ENCODE measurements at places on chromosomes 7 and 10.

GRCh38 chr10:475709-476454, 213.6 kb downstream of the DIP2C start:
- no peak for DNase-seq

DNA sequence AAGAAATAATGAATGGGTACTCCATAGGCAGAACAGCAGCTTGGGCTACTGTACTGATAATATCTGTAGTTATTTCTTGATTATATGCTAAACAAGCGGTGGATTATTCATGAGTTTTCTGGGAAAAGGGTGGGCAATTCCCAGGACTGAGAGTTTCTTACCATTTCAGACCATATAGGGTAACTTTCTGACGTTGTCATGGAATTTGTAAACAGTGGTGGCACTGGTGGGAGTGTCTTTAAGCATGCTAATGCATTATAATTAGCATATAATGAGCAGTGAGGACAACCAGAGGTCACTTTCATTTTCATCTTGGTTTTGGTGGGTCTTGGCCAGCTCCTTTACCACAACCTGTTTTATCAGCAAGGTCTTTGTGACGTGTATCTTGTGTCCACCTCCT, 399.7 kb downstream of the CDC14C start:
- no peak for DNase-seq

DNA sequence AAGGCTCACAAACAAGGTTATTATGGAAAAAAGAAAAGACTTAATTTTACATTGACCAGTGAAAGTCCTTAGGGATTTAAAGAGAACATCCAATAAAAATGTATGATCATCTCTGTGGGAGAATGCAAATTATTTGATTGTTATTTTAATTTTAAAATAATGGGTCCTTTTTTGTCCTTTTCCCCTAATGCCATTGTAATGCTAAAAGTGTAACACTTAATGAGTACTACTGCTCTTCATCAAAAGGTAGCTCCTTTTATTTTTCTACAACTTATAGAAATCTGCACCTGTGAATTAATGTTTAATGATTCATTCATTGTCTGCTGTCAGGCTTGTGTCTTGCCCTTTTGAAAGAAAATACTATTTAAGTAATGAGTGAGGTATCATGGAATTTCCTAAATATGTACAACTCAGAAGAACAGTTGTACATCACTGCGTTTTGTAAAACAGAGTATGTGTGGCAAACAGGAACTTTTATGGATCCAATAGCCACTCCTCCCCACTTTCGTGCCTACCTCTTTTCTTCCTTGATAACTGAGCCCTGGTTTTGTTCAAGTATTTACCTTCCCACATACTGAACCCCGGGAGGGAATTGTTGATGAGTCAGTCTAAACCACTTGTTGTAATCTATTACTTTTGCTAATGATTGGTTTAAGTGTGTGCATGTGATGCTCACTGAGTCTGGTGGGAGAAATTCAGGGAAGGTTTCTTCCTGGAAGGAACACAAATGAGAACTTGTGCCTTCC, 19.9 kb upstream of the TRUB1 start:
- no peak for DNase-seq

GRCh38 chr7:49778731-49779270, 5.4 kb downstream of the VWC2 start:
- no peak for DNase-seq

DNA sequence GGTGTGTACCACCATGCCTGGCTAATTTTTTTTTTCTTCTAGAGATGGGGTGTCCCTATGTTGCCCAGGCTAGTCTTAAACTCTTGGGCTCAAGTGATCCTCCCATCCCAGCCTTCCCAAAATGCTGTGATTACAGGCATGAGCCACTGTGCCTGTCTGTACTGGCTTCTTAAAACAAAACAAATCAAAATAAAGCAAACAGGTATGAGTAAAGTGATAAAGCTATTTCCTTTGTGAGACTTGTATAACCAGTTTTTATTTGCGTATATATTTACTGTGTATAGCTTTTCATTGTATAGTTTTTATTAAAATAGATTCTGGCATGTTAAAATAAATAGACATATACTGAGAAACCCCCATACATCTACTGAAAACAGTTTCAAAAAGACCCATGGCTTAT, 14.3 kb downstream of the LCOR start:
- DNase-seq = no peak

- no peak for DNase-seq
Measured at GRCh38 chr7:135217645-135218509, 6.6 kb upstream of the WDR91 start.

DNA sequence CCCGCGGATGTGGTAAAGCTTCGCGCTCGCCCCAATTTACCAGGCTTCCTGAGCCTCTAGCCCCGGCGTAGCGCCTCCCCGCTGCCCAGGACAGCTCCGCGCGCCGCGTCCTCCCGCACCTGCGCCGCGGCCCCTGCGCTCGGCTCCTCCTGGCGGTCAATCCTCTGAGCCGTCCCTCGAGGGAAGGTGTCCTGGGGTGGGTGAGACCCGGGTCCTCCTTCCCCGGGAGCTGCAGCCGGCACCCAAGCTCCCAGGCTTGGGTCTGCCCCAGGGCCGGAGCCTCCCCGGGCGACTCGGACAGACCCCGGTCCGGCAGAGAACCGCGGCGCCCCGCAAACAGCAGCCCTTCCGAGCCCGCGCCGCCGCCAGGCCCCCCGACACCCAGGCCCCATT, 512 bp downstream of the OSBPL3 start:
- peak; percentile 76 for DNase-seq

DNA sequence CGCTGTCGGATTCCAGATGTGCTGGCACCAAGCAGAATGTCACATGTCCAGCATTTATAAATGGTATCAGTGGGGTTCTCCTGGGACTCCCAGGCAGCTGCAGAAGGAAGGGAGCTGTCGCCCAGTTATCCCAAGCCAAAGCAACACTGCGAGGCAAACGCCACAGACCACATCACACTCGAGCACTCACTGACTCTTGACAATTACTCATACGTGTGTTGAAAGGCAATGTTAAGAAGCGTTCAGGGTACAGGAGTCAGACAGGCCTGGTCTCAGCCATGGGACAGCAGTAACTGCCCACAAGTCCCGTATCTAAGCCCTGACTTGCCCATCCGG, 113.4 kb downstream of the DIP2C start:
- no peak for DNase-seq

- no peak for DNase-seq
Measured at GRCh38 chr7:49023345-49024328, 99.3 kb downstream of the CDC14C start.

GRCh38 chr7:144470078-144470477, 66.6 kb upstream of the NOBOX start:
- DNase-seq = no peak

GRCh38 chr10:44960482-44961229, 1.1 kb downstream of the RASSF4 start:
- peak; percentile 47 for DNase-seq

DNA sequence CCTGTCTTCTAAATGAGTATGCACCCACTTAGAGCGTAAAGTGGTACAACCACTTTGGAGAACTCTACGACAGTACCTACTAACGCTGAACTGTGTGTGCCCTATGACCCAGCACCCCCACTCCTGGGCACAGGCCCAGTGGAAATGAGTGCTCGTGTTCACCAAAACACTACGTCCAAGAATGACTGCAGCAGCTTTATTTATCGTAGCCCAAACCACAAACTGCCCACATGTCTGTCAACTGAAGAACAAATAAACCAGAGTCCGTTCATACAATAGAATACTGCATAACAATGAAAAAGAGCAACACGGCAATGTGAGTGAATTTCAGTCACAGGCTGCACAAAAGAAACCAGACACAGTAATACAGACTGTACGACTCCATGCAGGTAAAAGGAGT, 35.4 kb downstream of the TLL2 start:
- DNase-seq = no peak

DNA sequence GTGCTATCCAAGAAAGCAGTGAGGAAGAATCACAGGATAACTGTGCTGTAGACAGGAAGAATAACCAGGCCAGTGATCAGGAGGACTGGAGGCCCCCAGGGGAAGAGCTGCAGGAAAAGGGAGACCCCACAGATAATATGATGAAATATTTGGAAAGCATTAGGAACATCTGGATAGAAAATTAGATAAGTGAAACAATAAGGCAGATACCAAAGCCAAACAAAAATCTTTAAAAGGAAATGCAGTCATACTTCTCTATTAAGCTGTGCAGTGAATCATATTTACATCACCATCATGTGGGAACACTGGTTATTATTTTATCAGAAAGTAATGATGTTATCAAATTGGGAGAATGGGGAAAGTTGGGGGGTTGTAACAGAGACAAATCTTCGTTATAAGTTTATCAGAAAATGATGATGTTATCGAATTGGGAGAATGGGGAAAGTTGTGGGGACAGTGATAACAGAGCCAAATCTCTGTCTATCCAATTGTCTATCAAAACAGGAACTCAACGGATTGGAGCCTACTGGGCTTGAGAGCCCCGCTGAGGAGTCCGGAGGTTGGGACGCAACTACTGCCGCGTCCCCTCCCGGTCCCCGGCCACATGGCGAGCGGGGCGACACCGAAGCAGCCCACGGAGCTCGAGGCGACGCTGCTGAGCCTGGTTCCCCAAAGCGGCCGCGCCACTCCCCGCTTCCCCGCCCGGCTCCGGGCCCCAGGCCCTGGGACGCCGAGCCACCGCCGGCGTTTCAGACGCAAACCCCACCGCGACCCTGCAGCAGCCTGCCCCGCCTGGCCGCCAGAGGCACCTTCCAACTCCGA, 14.0 kb upstream of the RALA start:
- no peak for DNase-seq

- no peak for DNase-seq
Measured at GRCh38 chr10:619710-620109, 69.8 kb downstream of the DIP2C start.

DNA sequence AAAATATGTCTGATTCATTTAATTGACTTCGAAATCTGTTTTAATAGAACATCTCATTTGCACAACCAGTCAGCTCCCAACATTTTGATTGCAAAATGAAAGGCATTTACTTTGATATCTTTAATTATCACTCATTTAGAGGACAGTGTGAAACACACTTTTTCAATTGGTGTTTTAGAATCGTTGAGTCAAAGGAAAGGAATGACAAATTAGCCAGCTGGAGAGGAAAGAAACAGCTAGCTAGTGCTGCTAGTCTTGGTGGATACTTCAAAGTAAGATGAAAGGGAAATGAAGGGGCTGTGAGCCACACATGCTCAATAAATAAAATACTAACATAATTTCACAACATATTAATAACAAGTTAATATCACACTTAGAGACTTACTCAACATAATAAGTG, 570.2 kb downstream of the PHTF2 start:
- DNase-seq = no peak

- no peak for DNase-seq
Measured at GRCh38 chr10:124799211-124799610, 2.4 kb upstream of the ABRAXAS2 start.

DNA sequence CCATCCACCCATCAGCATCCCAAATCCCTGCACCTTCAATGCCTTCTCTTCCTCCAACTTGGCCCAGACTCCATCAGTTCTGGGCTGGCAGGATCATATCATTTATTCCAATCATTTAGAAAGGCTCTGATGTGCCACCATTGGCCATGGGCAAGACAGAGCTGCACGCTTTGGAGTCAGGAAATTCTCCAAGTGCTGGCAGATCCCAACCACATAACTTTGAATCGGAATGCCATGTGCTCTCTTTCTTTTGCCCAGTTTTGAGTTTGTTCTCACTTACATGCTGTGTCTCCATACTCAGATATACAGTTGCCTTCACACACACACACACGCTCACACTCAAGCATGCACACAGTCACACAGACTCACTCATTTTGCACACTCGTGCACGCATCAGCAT, 85.7 kb upstream of the GHITM start:
- DNase-seq = no peak

GRCh38 chr7:46752881-46753366, 829.0 kb downstream of the TNS3 start:
- DNase-seq = no peak

DNA sequence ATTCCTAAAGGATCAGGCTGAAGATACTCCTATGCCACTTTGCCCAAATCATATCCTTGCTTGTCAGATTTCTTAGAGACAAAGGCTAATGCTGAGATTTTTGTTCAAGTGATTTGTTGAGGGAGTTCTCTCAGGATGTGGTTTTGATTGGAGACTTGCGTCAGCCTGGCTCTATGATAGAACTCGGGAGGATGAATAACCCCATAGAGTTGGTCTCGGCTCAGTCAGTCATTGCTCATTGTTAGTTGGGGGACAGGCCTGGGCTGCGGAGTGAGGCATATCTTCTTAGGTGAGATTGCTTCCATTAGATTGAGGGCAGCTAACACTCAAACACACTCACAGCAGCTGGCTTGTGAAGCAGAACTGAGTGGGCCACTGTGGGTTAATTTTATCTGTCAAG, 203.4 kb downstream of the KIF20B start:
- no peak for DNase-seq

- DNase-seq = peak; percentile 42
Measured at GRCh38 chr7:155860840-155861479, 48.7 kb upstream of the SHH start.

DNA sequence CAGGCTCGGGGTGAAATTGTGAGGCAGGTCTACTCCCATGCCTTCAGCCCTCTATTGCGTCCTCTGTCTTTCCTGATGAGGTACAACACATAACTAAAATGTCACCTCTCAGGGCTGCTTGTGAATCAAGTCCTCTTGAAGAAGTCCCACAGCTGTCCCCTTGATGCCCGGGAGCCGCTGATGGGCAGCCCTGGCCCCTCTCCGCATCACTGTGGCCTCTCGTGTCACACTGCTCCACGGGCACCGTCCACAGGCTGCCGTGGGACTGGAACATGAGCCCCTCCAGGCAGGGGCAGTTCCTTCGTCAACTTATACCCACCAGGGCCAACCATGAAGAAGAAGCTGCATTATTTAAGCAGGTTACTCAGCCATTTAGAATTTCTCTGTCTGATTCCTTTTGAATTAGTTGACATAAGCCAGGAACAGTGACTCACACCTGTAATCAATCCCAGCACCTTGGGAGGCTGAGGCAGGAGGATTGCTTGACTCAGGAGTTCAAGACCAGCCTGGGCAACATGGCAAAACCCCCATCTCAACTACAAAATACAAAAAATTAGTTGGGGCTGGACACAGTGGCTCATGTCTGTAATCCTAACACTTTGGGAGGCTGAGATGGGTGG, 58.5 kb upstream of the UBE3C start:
- DNase-seq = peak; percentile 45

GRCh38 chr7:21251151-21251800, 176.6 kb upstream of the SP4 start:
- no peak for DNase-seq

GRCh38 chr7:81574723-81575326, 195.0 kb downstream of the HGF start:
- no peak for DNase-seq

GRCh38 chr7:2821842-2822507, 22.1 kb downstream of the GNA12 start:
- DNase-seq = no peak

DNA sequence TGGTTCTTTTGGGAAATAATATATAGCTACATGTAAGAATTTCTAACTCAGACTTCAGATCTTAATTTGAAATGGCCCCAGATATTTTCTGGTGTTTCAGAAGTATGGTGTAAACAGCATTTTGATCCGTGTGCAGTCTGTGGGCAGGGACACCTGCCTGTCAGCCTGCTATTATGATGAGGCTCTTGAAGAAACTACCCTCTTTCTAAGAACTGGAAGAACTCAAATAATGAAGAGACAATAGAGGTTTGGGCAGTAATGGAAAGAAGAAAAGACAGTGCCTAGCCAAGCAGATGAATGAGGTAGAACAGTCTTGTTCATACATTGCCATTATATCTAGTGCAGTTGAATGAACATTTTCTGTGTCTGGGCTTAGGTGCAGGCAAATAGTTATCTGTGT, 256.6 kb downstream of the ARHGAP21 start:
- no peak for DNase-seq

Data from type B pancreatic cell (in vitro differentiated cells).